ENCODE measurements at places on chromosomes 6 and 20.
A peak's percentile ranks its signal among the peaks of the same experiment; 100 is the strongest.

DNA sequence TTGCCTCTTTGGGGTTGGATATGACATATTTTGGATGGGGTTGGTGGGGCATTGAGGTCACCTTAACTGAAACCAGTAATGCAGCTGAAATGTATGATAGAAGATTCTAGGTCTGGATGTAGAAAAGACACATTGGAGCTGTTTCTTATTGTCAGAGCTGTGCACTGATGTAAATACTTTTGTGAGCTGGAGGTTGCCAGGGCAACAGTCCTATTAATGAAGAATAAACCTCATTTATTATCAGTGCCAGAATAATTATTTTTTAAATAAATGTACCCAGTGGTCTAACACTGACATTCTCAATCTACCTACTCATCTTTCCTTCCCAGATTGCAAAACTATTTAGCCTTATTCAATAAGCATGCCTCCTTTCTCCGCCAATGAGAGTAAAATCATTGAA lies 57.0 kb downstream of the CAP2 start:
- no peak for DNase-seq

DNA sequence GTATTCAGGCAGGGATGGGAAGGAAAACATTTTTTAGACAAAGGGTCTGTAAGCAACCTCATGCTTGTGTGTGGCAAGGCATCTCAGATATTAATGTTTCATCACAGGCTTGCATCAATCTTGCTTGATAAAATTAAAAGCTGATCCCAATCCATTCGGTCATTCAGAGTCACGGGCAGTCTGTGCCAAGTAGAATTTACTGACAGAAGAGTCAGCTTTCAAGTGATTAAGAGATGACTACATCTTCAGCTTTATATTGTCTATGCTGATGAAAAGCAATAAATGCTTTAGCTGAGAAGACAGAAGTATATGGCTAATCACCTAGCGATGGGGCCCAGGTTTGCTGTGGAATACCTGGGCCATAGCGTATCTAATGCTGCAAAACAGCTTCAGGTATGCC lies 3.5 kb downstream of the PLEKHG1 start:
- no peak for DNase-seq

GRCh38 chr6:15073883-15074465 lies 171.9 kb upstream of the JARID2 start:
- no peak for DNase-seq

- no peak for DNase-seq
Measured at GRCh38 chr6:139161169-139161568, 26.3 kb downstream of the HECA start.

GRCh38 chr20:62020935-62021701 lies 44.6 kb downstream of the TAF4 start:
- DNase-seq: peak; percentile 86

GRCh38 chr20:59818911-59819310 lies 114.5 kb downstream of the SYCP2 start:
- DNase-seq: no peak

- no peak for DNase-seq
Measured at GRCh38 chr6:41894366-41895299, 542 bp downstream of the USP49 start.

DNA sequence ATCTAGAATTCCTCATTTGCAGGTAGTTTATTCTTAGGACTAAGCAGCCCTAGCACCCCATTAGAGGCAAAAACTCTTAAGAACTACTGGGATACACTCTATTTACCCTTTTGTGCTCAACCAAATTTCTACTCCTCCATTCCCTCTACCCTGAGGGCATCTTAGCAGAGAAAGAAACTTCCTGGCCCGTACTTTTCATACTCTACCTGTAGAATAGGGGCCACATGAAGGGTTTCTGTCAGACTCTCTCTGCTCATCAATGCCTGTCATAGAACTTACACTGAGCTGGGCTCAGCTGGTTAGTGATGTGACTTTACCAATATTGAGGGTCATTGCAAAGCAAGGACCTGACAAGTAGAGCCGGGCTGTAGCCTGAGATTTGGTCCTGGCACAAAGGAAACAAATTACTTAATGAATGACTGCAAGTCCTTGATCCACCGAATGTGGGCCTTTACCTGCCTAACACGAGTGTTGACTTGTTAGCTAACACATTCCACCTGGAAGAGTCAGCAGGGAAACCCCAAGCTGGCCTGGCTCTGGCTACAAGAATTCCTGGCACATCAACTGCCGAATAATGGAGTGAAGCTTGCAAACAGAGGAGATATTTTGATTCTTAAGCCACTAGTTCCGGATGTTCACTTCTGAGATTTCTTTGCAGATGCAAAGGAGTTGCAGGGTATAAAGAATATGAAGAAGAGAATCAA lies 280.5 kb upstream of the JAG1 start:
- no peak for DNase-seq

DNA sequence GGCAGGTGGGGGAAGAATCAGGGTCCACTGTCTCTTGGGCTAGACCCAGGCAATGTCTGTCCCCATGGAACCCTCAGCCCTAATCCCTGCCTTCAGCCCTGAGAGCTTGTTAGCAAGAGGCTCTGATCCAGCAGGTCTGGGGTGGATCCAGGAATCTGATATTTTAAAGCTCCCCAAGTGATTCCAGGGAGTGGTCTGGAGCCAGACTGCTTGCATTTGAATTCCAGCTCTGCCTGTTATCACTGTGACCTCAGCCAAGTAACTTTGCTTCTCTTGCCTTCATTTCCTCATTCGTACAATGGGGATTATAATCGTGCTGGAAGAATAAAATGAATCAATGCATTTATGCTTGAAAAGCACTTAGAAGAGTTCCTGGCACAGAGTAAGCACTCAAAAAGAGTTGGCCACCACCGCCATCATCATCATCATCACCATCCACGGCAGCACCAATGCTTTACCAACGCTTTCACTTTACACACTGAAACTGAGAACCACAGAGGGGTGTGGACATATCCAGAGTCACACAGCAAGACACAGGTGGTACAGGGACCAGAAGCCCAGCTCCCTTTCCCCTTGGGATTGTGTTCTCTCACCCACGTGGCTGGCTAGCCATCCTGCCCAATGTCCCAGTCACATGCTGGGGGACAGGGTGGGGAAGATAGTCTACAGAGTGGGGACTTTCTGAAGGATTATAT lies 75.7 kb upstream of the RALY start:
- no peak for DNase-seq

DNA sequence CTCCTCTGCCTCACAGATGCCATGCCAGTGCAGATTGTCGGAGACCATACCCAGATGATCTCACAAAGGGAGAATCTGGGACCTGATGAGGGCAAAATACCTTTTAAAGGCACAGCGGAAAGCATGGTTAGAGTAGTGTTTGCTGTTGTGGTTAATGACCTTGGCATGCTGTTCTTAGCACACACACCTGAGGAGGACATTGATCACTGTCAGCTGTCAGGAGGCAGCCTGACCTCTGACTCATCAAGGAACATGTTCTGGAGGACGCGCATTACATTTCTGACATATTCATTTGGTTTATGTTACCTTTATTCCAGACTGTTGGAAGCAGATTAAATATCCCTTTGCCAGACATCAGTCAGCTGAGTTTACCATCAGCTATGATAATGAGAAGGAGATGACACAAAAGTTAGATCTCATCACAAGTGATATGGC lies 57.1 kb downstream of the GOPC start:
- DNase-seq: no peak

- DNase-seq: no peak
Measured at GRCh38 chr6:25014791-25015560, 79.2 kb upstream of the RIPOR2 start.

DNA sequence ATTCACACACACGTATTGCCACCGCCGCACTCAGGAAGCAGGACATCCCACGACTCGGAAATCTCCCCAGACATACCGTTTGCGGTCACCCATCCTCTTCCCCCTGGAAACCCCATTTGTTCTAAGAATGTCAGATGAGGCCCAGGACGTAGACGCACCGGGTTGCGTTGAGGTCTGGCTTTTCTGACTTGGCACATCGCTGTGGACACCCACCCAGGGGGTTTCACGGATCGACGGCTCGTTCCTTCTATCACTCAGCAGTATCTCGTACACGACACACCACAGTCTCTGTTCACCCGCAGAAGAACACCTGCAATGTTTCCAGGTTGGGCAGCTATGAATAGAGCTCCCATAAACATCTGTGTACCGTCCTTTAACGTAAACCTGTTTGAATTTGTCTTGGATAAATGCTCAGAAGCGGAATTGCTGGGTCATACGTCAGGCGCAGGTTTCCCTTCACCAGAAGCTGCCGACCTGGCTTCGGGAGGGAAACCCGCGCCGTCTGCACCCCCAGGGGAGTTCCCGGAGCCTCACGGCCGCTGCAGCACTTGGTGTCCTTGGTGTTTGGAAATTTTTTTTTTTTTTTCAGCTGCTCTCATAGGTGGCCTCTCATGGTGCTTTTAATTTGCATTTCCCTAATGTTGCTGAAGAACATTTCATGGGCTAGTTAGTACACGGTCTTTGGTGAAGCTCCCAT lies 9.3 kb upstream of the EEF1A2 start:
- no peak for DNase-seq

Data from left ventricle myocardium superior (tissue), 1 donor.